ENCODE measurements at places on chromosomes 1 and 21.

DNA sequence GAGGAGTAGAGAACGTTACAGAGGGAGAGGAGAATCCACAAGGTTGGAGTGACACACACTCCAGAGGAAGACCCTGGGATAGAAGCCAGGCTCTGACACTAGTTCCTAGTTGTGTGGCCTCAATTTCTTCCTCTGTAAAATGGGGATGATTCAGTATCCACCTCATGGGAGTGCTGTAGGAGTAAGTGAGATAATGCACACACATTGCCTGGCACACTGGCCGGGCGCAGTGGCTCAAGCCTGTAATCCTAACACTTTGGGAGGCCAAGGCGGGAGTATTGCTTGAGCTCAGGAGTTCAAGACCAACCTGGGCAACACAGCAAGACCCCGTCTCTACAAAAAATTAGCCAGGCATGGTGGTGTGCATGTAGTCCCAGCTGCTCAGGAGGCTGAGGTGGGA is 8.9 kb downstream of the KIF17 start:
- DNase-seq: no peak

- no peak for DNase-seq
Observed at GRCh38 chr1:67753776-67754525, 69.0 kb downstream of the GADD45A start.

GRCh38 chr1:211344152-211344618 is 17.6 kb downstream of the TRAF5 start:
- no peak for DNase-seq

DNA sequence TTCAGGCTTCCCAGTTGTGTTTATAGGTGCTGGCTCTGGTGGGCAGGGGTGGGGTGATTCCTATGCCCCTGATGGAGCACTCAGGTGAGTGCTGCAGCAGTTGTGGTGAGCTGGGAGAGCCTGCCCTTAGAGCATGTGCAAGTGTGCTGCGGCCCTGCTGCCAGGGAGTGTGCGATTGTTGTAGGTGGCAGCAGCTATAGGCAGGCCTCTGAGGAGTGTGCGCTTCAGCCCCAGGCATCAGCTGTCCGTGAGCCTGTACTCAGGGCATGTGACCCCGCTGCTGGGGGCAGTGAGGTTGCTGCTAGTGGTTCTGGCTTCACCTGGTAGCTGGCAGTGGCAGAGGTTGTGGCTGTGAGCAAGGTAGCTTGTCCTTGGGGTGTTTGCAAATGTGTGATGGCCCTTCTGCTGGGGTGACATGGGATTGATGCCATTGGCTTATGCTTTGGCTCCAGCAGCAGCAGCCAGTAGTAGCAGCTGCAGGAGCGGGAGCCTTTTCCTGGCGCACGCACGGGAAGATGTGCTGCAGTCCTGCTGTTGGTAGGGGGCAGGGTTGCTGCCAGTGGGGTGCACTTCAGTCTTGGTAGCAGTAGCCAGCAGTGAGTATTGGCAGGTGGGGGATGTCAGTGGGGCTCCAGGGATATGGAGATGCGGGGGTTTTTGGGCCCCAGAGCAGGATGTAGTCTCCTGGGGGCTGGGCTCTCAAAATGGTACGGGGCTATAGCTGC is 37.7 kb downstream of the SYCP1 start:
- no peak for DNase-seq

GRCh38 chr21:33733601-33734000 is 91.3 kb downstream of the ITSN1 start:
- no peak for DNase-seq

- no peak for DNase-seq
Observed at GRCh38 chr1:115230281-115230680, 107.8 kb downstream of the NGF start.

DNA sequence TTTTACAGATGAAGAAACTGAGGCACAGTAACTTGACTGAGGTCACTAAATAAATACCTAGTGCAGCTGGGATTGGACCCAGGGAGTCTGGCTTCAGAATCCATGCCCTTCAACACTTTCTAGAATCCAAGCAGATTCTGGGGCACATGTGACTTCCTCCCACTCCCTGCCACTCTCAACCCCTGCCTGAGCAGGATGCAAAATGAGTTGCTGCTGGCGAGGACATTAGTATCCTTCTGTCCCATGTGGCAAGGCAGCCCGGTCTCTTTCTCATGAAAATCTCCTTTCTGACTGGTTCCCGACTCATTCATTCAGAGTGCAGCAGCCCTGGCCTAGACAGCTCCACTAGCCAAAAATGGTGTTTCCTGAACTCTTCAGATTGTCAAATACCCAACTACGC is 28.4 kb downstream of the TNNT2 start:
- no peak for DNase-seq

- DNase-seq: no peak
Observed at GRCh38 chr1:88168126-88168525, 515.9 kb upstream of the PKN2 start.

DNA sequence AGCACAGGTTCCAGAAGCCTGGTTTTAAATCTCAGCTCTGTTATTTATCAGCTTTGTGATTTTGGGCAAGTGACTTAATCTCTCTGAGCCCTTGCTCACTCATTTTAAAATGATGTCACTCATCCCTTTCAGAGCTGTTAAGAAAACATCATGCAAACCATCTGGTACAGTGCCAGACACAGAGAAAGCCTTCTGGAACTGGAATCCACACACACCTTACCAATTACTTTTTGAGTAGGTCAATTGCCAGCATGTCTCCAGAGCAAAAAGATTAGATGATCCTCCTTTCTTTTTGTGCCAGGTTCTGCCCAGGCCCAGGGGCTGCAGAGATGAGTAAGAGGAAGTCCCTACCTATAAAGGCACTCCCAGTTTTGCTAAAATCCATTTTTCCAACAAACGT is 61.3 kb downstream of the ROR1 start:
- no peak for DNase-seq

DNA sequence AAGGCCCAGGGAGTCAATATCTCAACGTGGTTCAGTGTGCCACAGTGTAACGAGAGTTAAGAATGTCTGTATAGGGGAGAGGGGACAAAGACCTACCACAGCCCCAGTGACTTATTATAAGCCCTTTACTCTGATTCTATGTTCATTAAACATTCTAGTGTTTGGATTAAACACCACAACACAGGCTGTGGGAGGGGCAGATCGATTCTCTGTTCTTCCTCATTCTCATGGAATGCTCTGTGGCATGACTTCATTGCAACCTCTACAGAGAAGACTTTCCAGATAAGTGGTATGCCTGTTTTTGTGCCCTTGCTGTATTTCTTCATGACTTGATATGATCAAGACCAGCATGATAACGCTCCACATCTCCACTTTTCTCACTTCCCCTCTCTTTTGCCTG is 39.0 kb upstream of the CD5L start:
- no peak for DNase-seq

DNA sequence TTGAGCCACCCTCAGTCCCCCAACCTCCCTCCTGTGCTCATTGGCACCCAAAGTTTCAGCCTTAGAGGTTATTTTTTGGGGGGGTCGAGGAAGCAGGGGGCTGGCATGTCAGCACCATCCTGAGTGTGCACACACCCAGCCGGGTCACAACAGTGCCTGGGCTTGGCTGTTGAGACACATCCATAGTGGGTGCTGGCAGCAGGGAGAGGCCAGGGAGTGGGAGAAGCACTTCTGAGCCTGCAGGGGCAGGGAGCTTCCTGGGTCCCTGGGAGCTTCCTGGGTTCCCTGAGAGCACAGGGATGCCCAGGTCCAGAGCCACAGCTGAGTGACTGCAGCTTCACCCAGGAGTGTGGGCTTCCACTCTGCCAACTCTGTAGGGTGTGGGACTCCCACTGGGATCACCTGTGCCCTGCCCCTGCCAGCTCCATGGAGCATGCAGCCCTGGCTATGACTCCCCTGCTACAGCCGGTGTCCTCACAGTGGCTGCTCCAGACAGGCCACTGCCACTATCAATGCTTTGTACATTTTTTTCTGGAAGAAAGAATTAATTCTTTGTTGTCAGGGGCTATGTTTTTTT is 240.4 kb downstream of the PTGER3 start:
- DNase-seq: no peak

GRCh38 chr1:83546874-83547273 is 452.1 kb downstream of the TTLL7 start:
- DNase-seq: no peak

DNA sequence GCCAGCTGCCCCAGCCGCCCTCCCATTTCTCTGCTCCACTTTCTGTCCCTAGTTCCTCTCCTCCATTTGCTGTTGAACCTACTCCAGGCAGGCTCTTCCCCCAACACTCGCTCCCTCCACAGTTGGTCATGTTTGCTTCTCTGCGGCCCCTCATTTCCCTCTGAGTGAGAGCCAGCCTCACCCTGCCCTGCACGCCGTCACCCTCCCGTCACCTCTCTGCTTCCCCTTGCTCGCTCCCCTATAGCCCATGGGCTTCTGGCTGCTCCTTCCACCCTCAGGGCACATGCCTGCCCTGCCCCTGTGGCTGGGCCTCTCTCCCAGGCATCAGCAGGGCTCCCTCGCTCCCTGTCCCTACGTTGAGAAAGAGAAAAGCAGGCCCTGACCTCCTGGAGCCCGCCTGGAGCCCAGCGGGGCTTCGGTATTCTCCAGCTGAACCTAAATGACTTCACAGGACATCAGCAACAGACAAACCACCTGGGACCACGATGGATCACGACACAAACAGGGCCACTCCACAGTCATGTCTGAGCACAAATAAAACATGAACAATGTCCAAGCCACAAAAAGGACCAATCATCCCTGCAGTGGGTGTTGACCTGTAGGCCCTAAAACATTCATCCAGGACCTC is 13.3 kb upstream of the THEMIS2 start:
- DNase-seq: no peak

GRCh38 chr1:39525366-39526165 is 34.1 kb downstream of the BMP8A start:
- DNase-seq: no peak

DNA sequence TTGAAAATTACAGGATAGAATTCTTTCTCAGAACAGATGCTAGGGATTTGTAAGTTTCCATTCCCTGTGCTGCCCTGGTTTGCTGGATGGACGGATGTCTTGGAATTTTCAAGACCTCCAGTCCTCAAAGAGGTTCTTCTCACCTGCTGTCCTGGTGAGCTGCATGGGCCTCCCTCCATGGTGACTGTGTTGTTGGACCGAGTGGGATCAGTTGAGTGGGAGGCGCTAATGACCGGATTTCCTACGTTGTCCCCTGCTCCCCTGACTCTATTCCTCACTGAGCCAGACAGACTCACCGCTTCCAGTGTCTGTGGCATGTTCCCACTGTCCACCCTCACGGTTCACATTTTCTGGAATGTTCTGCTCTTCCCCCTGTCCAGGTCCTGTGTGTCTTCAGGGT is 229.8 kb downstream of the CAMTA1 start:
- DNase-seq: no peak

GRCh38 chr1:164337394-164337793 is 221.6 kb upstream of the PBX1 start:
- DNase-seq: no peak

- peak; percentile 60 for DNase-seq
Observed at GRCh38 chr21:33383056-33383888, 19.9 kb upstream of the IFNGR2 start.

GRCh38 chr1:64396817-64397216 is 73.1 kb upstream of the CACHD1 start:
- no peak for DNase-seq

GRCh38 chr1:198424441-198424840 is 116.0 kb downstream of the ATP6V1G3 start:
- DNase-seq: no peak

GRCh38 chr1:40161888-40162397 is 756 bp downstream of the RLF start:
- no peak for DNase-seq

DNA sequence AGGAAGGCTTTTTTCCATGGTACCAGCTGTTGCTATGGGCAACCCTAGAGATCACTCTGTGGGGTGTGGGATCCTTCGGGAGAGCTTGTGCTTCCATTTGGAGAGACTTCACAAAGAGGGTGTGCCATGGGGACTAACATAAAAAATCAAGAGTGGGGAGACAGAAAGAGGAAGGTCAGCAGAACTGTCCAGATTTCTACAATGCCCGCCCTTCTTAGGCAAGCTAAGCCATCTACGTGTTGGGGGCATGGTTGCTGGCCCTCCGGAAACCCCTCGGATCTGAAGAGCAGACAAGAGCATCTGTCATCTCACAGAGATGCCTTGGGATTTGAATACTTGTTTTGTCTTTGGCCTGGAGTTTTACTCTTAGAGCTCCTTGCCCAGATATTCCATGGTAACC is 83.9 kb upstream of the ZNF648 start:
- DNase-seq: no peak

DNA sequence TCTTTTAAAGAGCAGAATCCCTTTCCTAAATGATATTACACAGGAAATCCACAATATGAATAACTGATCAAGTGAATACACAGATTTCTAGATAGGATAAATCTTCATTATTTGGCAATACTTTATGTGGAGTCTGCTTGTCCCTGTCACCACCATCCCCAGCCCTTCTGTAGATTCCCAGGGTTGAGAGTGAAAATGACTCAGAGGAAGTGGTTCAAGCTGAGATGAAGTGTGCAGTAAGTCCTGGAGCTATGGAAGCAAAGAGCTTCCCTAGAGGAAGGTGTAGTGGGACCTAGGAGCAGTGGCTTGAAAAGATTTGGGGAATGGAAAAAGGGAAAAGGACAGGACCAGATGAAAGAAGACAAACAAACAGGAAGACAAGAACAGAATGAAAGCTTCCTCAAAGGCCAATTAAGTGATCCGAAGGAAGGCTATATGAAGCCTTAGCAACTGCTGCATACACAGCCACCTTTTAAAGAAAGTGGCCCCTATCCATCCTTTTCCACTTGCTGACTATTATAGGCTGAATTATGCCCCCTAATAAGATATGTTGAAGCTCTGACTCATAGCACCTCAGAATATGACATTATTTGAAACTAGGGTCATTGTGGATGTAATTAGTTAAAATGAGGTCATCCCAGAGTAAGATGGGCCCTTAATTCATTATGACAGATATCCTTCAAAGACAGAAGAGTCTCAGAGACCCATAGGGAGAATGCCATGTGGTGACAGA is 96.5 kb upstream of the CAMK1G start:
- no peak for DNase-seq

GRCh38 chr1:35164893-35165292 is 28.1 kb downstream of the SFPQ start:
- no peak for DNase-seq

GRCh38 chr1:40884055-40884795 is 22.1 kb upstream of the CITED4 start:
- DNase-seq: no peak
